ENCODE measurements at places on chromosomes 6 and 20. TPM values are rescaled to one million over a fixed set of nuclear protein-coding genes. Genes with fewer than 3 reads are reported as not detected.

- DNase-seq: no peak
Observed at GRCh38 chr20:54103762-54104600, 33.6 kb upstream of the BCAS1 start.

- DNase-seq: no peak
Observed at GRCh38 chr6:97160280-97160679, 122.7 kb downstream of the MMS22L start.

- DNase-seq: no peak
Observed at GRCh38 chr6:14716499-14717146, 529.2 kb upstream of the JARID2 start.

The RUNX2 gene
- 1.8 TPM for total RNA-seq

The HUS1B gene
- total RNA-seq: 0.72 TPM

- DNase-seq: no peak
Observed at GRCh38 chr20:25226433-25227316, 21.2 kb upstream of the PYGB start.

The C6orf141 gene
- total RNA-seq: 0.77 TPM

GRCh38 chr6:87808005-87808757 is 106.1 kb upstream of the AKIRIN2 start:
- no peak for DNase-seq

- DNase-seq: no peak
Observed at GRCh38 chr20:46154305-46154704, 36.2 kb downstream of the CD40 start.

DNA sequence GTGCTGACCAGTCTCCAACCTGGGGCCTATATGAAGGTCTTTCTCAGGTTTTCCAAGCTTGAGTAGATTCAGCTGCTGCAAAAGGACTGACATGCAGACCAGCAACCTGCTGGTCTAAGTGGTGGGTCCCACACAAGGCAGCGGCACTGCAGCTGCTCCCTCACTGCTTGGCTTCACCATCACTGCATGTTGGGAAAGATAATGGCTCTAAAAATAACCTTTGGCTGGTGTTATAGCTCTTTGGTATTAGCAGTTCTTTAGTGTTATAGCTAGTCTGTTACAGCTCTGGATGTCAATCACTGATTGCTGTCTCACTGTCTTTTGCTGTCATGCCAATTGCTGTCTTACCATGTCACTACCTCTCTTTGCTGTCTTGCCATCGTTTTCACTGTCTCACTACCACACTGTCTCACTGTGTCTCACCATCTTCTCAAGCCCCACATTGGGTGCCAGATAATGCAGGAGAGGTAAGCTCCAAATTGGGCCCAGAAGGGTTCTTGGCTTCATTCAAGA is 726.4 kb downstream of the TENT5A start:
- no peak for DNase-seq

- DNase-seq: no peak
Observed at GRCh38 chr6:31162463-31163165, 4.2 kb downstream of the TCF19 start.

GRCh38 chr20:6708010-6708409 is 59.5 kb upstream of the BMP2 start:
- DNase-seq: no peak

The CCDC170 gene
- 0.31 TPM for total RNA-seq

- no peak for DNase-seq
Observed at GRCh38 chr6:115610696-115611095, 450.0 kb downstream of the FRK start.

The FAM217A gene
- not detected for total RNA-seq

DNA sequence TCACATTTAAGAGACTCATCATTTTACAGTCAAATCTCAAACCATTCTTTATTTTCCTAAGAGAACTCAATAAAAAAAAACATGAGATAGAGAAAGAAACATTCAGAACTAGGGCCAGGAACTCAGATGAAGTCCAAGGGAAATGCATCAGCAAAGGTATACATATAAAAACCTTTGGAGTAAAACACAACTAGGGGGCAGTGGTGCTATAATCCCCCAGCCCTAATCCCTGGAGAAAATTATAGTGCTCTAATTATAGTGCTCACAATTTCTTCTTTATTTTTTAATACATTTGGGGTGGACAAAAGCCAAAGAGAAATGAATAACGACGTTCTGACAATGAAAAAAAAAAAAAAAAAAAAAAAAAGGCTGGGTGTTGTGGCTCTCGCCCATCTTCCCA is 100.6 kb upstream of the EMILIN3 start:
- DNase-seq: no peak

The GJE1 gene
- total RNA-seq: not detected

GRCh38 chr6:257774-258173 is 34.5 kb upstream of the DUSP22 start:
- DNase-seq: no peak

The LAMA2 gene
- total RNA-seq: 2.0 TPM

The BPIFB4 gene
- total RNA-seq: 2.1 TPM

- DNase-seq: no peak
Observed at GRCh38 chr6:123589317-123589716, 47.4 kb downstream of the TRDN start.

DNA sequence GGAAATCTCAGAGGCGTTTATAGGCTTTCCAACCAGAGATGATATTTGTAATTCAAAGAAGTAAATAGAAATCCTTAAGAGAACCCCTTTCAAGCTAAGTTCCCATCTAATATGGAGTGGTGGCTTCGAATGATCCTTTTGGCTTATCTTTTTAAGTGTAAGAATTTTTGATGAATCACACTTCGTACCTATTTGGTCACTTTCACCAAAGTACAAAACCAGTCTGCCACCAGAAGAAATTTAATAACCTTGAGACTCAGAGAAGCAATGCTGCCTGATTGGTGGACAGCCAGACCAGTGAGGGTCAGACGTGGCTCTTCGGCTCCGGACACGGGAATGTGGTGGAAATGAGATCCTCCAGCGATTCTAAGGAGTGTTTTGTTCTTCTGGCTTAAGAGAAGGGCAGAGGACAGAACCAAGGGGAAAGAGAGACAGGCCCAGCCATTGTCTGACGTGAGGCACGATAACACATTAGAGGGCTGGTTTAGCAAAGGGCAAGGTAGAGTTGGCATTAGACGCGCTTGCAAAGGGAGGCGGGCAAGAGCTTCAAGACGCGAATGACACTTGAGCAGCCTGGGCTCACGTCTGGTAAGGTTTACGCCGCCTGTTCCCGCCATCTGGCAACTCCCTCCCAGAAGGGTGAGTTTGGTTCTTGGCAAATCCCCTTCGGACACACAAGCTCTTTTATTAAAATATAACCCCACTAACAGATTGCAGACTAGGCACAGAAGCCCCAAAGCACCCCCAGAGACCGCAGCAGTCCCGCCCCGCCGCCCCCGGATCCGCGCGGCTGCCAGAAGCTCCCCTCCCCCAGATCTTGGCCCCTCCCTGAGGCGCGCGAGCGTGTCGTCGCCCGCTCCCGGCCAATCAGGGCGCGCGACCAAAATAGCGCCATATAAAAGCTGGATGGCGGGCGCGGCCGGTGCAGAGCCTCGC is 50.0 kb upstream of the EZR start:
- peak; percentile 77 for DNase-seq

The TRERF1 gene
- total RNA-seq: 8.7 TPM

GRCh38 chr6:154509421-154510143 is 903 bp downstream of the CNKSR3 start:
- DNase-seq: peak; percentile 36

The MYB gene
- total RNA-seq: 23.3 TPM

DNA sequence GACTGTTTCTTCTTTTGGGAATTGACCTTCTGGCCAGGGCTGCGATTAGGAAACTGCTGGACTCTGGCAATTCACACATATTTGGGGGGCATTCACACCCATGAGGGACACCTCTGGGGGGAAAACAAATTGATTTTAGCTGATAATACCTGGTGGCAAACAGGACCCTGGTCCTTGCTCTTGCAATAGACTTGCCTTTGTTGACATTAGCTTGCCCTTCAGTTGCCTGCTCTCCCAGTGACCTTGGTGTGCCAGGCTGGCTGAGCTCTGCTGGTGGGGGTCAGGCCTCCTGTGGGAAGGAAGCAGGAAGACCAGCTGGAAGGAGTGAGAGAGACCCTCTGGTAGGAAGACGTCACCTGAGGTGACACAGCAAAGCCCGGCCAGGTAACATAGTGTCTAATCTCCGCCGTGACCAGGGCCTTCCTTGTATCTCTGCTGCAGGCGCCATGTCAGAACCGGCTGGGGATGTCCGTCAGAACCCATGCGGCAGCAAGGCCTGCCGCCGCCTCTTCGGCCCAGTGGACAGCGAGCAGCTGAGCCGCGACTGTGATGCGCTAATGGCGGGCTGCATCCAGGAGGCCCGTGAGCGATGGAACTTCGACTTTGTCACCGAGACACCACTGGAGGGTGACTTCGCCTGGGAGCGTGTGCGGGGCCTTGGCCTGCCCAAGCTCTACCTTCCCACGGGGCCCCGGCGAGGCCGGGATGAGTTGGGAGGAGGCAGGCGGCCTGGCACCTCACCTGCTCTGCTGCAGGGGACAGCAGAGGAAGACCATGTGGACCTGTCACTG is 5.3 kb downstream of the CDKN1A start:
- DNase-seq: no peak

The FOXO3 gene
- 34.6 TPM for total RNA-seq

The KIF6 gene
- 0.46 TPM for total RNA-seq

GRCh38 chr6:87904011-87904410 is 143.6 kb upstream of the SPACA1 start:
- no peak for DNase-seq

The HTR1E gene
- not detected for total RNA-seq

GRCh38 chr6:161847628-161848027 is 573.8 kb upstream of the AGPAT4 start:
- DNase-seq: no peak

Data from endothelial cell (in vitro differentiated cells).